Progenitor cell of endocrine pancreas (in vitro differentiated cells): ENCODE measurements at places on chromosomes 7 and 10. TPM values are rescaled to one million over a fixed set of nuclear protein-coding genes. Genes with fewer than 3 reads are reported as not detected.

DNA sequence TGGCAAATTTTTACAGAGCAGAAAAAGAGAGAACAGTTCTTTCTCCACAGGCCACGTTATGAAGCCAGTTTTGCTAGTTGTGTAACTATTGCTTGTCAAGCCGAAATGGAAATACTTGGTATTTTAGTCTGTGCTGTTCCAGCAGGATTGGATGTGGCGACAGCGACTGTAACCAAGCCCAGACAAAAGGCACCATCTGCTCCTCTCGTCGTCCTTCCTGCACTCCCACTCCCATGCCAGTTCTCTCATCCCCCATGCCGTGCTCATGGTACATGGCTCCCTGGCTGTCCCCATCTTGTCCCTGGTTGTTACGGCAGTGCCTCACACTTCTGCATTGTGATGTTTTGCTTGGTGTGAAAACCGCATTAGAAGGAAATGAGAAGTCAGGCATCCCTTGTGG lies 185.7 kb upstream of the FZD8 start:
- no peak for DNase-seq

DNA sequence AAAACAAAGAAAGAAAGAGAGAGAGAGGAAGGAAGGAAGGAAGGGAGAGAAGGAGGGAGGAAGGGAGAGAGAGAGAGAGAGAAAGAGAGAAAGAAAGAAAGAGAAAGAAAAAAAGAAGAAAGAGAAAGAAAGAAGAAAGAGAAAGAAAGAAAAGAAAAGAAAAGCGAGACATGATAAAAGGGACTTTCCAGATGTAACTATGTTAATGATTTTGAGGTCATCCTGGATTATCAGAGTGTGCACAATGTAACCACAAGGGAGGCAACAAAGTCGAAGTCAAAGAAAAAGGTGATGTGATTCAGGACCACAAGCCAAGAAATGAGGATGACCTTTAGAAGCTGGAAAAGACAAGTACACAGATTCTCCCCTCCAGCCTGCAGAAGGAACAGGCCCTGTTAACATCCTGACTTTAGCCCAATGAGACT lies 48.9 kb upstream of the PAX2 start:
- no peak for DNase-seq

GRCh38 chr7:72015136-72015535 lies 397.0 kb downstream of the CALN1 start:
- no peak for DNase-seq

The ELN gene
- 0.26 and 0.33 TPM in 2 replicates for total RNA-seq

GRCh38 chr10:123939591-123939990 lies 48.0 kb upstream of the CPXM2 start:
- no peak for DNase-seq

GRCh38 chr10:67077376-67077775 lies 151.5 kb downstream of the LRRTM3 start:
- DNase-seq, result no peak

GRCh38 chr7:155645662-155646061 lies 1.2 kb downstream of the RBM33 start:
- no peak for DNase-seq

The CYP2C8 gene
- 7.3 and 8.1 TPM in 2 replicates for total RNA-seq
